ENCODE measurements at places on chromosomes 1 and 21. TPM values are rescaled to one million over a fixed set of nuclear protein-coding genes. Genes with fewer than 3 reads are reported as not detected.
A peak's percentile ranks its signal among the peaks of the same experiment; 100 is the strongest.

DNA sequence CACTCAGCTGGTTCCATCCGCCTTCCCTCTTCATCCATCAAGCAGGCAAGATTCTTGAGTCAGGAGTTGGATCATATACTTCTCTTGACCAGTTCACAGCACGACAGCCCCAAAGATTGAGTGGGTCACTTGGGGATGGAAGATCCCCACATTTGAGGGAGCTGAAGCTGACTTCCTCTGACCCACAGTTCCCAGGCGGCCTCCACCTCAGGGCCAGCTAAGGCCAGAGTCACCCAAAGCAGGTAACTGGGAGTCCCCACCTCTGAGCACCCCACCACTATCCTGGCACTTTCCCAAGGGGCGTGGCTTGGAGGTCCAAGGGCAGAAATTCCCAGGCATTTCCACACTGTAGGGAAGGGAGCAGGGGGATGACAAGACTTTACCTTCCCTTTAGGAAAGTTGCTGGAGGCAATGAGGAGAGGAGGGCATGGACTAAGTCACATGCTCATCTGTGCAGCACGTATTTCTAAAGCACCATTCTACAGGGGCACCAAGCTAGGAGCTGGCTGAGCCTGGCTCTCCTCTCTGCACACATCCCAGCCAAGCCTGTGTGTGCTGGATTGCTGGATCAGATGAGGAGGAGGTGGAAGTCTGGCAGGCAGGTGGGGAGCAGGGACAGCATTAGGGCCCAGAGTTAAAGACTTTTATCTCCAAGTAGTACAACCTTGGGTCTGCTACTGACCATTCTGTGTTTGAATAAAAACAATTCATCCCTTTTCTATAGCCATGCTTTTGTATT lies 1.3 kb upstream of the RD3 start:
- no peak for DNase-seq
- H3K27ac ChIP-seq: no peak overlapping the region
- H3K4me1 ChIP-seq: no peaks in the 10 kb centered on the region
- no peaks in the 10 kb centered on the region for H3K36me3 ChIP-seq
- H3K27me3 ChIP-seq: no peaks in the 10 kb centered on the region
- H3K4me3 ChIP-seq: no peak overlapping the region

DNA sequence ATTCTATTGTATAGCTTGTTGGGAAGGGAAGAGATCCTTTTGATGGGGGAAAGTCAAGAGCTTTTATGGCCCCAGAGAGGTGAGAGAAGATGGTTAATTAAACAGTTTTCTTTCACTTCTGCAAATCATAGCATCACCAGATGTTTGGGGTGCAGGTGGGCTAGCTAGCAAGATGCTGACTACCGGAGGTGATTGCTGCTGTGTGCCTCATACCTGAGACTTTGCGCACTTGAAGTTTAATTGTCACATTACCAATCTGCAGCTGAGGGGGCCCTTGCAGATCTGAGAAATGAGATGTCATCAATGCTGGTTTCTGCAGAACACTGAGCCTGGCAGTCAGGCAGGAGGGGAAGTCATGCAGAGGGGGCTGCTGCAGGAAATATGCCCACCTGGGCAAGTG lies 73.9 kb downstream of the SNRPE start:
- peaks cover under 1% of the 10 kb centered on the region for H3K4me1 ChIP-seq
- no peak for DNase-seq
- no peaks in the 10 kb centered on the region for H3K27me3 ChIP-seq
- H3K27ac ChIP-seq: no peak overlapping the region
- no peaks in the 10 kb centered on the region for H3K36me3 ChIP-seq

DNA sequence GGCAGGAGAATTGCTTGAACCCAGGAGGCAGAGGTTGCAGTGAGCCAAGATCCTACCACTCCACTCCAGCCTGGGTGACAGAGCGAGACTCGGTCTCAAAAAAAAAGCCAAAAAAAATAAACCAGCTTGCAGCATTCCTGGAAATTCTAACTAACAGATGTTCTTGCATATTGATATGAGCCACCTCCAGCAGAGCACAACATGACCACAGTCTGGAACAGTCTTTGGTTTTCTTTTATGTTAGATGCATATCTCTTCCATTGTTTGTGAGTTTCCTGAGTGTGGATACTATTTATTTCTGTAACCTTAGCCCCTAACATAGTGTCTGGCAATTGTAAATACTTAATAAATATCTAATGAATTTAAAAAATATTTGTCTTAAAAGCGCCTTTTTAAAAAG lies 23.9 kb downstream of the IFNAR1 start:
- no peaks in the 10 kb centered on the region for H3K27me3 ChIP-seq
- H3K4me3 ChIP-seq: no peak overlapping the region
- no peaks in the 10 kb centered on the region for H3K36me3 ChIP-seq
- no peak for DNase-seq
- no peak overlapping the region for H3K27ac ChIP-seq
- no peaks in the 10 kb centered on the region for H3K4me1 ChIP-seq

DNA sequence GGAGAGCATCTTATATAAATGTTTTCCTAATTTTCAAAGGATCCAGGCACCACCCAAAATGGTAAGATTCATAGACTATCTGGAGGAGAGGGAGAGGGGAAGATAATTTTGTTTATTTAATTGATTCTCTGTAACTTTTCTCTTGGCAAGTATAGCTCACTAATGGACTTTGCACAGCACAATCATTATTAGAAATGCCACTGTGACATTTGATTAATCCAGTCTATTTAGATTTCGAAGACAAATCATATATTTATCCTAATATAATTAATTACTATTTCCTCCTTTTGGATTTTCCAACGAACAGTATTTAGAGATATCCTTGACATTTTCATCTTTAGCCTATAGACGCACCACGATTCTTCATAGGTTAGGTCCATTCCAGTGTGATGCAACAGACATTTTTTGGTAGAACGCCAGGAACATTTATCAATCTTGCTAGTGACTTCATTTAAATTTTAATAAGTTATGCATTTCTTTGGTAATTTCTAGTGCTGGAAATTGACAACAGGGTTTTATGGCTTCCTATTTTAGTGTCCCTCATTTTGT lies 152.4 kb downstream of the GRIK1 start:
- H3K4me1 ChIP-seq: no peaks in the 10 kb centered on the region
- H3K27me3 ChIP-seq: no peaks in the 10 kb centered on the region
- no peaks in the 10 kb centered on the region for H3K36me3 ChIP-seq

DNA sequence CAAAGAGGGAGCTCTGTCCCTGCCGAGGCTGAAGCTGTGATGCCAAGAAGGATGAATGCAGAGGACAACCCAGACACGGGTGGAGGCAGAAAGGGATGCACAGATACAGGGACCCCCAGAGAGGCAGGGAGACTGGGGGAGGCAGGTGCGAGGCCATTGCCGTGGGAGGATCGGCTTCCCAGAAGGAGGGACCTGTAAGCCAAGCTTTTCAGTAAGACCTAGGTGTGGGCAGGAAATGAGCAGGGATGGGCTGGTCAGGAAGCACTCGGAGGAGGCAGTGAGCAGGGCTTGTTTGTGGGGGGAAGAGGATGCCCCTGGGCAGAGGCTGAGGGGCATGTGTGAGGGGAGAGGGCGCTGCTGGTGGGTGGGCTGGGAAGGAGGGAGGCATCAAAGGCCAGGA lies 67.7 kb upstream of the WNT4 start:
- no peak overlapping the region for H3K27ac ChIP-seq
- peaks cover 39% of the 10 kb centered on the region for H3K27me3 ChIP-seq
- H3K36me3 ChIP-seq: no peaks in the 10 kb centered on the region
- no peaks in the 10 kb centered on the region for H3K4me1 ChIP-seq

GRCh38 chr21:17775431-17776126 lies 43.6 kb downstream of the C21orf91 start:
- no peaks in the 10 kb centered on the region for H3K27me3 ChIP-seq
- H3K36me3 ChIP-seq: peaks cover 57% of the 10 kb centered on the region
- H3K4me3 ChIP-seq: peak overlapping the region; percentile 80

DNA sequence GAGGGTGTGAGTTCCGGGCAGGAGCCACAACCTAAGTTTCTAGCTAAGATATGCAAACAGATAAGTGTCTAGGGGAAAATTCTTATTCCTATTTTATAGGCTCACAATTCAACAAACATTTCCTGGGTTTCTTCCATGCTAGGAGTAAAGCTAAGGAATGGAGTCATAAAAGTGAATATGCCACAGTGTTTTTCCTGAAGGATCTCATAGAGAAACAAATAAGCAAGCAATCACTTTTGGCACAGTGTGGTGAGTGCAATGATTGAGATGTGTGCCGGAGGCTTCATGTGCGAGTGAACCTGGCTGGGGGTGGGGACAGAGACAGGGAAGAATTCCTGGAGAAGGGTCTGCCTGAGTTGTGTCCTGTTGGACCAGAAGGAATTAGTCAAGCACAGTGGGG lies 147.4 kb downstream of the TENT5C start:
- H3K4me3 ChIP-seq: peak overlapping the region; percentile 67
- DNase-seq: no peak
- H3K36me3 ChIP-seq: no peaks in the 10 kb centered on the region

- no peaks in the 10 kb centered on the region for H3K36me3 ChIP-seq
- H3K4me1 ChIP-seq: no peaks in the 10 kb centered on the region
- H3K4me3 ChIP-seq: no peak overlapping the region
- DNase-seq: no peak
- H3K27ac ChIP-seq: no peak overlapping the region
- peaks cover 7% of the 10 kb centered on the region for H3K27me3 ChIP-seq
Measured at GRCh38 chr1:223048026-223048425, 95.0 kb downstream of the TLR5 start.

GRCh38 chr1:64497088-64497883 lies 27.4 kb downstream of the CACHD1 start:
- H3K27ac ChIP-seq: no peak overlapping the region
- H3K4me3 ChIP-seq: no peak overlapping the region
- DNase-seq: no peak
- H3K4me1 ChIP-seq: no peaks in the 10 kb centered on the region
- H3K27me3 ChIP-seq: peaks cover 16% of the 10 kb centered on the region

DNA sequence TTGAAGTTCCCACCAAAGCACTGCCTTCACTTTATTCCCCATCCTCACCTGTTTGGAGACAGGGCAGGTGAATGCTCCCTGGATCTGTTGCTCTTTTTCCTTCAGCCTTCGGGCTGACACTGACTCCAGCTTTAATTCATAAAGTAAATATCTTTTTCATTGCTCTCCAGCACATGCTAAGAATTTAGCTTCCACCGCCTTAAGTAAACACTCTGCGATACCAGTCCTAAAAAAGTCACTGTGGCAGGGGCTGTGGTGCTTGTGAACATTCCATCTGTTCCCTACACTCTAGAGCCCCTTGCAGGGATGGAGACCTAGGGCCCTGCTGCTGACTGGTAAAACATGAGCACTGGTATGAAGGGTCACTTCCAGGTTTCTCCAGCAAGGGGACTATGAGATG lies 896 bp upstream of the PLA2G2A start:
- H3K4me3 ChIP-seq: no peak overlapping the region
- no peaks in the 10 kb centered on the region for H3K4me1 ChIP-seq
- no peaks in the 10 kb centered on the region for H3K36me3 ChIP-seq

DNA sequence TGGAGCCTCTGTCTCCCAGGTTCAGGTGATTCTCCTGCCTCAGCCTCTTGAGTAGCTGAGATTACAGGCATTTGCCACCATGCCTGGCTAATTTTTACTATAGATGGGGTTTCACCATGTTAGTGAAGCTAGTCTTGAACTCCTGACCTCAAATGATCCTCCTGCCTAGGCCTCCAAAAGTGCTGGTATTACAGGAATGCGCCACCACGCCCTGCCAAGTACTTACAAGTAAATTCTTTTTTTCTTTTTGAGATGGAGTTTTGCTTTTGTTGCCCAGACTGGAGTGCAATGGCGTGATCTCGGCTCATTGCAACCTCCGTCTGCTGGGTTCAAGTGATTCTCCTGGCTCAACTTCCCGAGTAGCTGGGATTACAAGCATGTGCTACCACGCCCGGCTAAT lies 42.5 kb downstream of the RPRD2 start:
- H3K4me1 ChIP-seq: peaks cover 29% of the 10 kb centered on the region
- H3K27me3 ChIP-seq: no peaks in the 10 kb centered on the region
- H3K27ac ChIP-seq: no peak overlapping the region

- H3K4me3 ChIP-seq: peak overlapping the region; percentile 49
- no peaks in the 10 kb centered on the region for H3K36me3 ChIP-seq
- no peaks in the 10 kb centered on the region for H3K27me3 ChIP-seq
- no peak for DNase-seq
- H3K27ac ChIP-seq: peak overlapping the region; percentile 53
Measured at GRCh38 chr1:215543191-215543606, 23.9 kb upstream of the KCTD3 start.

GRCh38 chr1:156508955-156509234 lies 8.3 kb upstream of the MEF2D start:
- H3K27me3 ChIP-seq: no peaks in the 10 kb centered on the region
- peak overlapping the region; percentile 81 for H3K4me3 ChIP-seq
- no peak for DNase-seq
- no peaks in the 10 kb centered on the region for H3K36me3 ChIP-seq
- H3K27ac ChIP-seq: peak overlapping the region; percentile 97
- peaks cover 39% of the 10 kb centered on the region for H3K4me1 ChIP-seq

GRCh38 chr1:203091761-203092330 lies 6.0 kb upstream of the MYOG start:
- H3K27me3 ChIP-seq: peaks cover 36% of the 10 kb centered on the region
- H3K4me1 ChIP-seq: no peaks in the 10 kb centered on the region
- H3K4me3 ChIP-seq: no peak overlapping the region
- peaks cover 18% of the 10 kb centered on the region for H3K36me3 ChIP-seq

DNA sequence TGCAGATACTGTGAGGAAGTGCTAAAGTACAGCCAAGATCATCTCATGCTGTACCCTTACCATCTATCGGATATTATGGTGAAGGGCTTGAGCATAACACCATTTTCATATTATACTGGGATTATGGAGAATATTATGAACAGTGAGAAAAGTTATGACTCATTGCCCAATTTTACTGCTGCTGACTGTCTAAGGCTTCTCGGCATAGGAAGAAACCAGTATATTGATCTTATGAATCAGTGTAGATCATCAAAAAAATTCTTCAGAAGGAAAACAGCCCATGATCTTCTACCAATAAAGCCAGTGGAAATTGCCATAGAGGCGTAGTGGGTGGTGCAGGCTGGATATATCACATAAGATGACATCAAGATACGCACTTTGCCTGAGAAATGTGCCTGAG lies 47.7 kb downstream of the PPIAL4G start:
- H3K27ac ChIP-seq: no peak overlapping the region
- no peaks in the 10 kb centered on the region for H3K27me3 ChIP-seq
- peaks cover 19% of the 10 kb centered on the region for H3K36me3 ChIP-seq

GRCh38 chr1:100538913-100539835 lies 1.2 kb downstream of the GPR88 start:
- no peak overlapping the region for H3K27ac ChIP-seq
- H3K4me3 ChIP-seq: peak overlapping the region; percentile 75
- H3K4me1 ChIP-seq: peaks cover 24% of the 10 kb centered on the region
- peaks cover 45% of the 10 kb centered on the region for H3K27me3 ChIP-seq

- no peak for DNase-seq
- peaks cover 8% of the 10 kb centered on the region for H3K4me1 ChIP-seq
- H3K27ac ChIP-seq: no peak overlapping the region
Measured at GRCh38 chr21:38249696-38250278, 7.0 kb upstream of the KCNJ15 start.

Gene USP1
- total RNA-seq: 57.6 TPM

Gene REN
- not detected for total RNA-seq

Gene DNASE2B
- total RNA-seq: not detected

Gene BNIPL
- 1.4 TPM for total RNA-seq

Gene VSIG8
- not detected for total RNA-seq

Gene AMY1B
- not detected for total RNA-seq

Gene EFNA1
- not detected for total RNA-seq
